ENCODE measurements at places on chromosomes 6 and 20. TPM values are rescaled to one million over a fixed set of nuclear protein-coding genes. Genes with fewer than 3 reads are reported as not detected.

DNA sequence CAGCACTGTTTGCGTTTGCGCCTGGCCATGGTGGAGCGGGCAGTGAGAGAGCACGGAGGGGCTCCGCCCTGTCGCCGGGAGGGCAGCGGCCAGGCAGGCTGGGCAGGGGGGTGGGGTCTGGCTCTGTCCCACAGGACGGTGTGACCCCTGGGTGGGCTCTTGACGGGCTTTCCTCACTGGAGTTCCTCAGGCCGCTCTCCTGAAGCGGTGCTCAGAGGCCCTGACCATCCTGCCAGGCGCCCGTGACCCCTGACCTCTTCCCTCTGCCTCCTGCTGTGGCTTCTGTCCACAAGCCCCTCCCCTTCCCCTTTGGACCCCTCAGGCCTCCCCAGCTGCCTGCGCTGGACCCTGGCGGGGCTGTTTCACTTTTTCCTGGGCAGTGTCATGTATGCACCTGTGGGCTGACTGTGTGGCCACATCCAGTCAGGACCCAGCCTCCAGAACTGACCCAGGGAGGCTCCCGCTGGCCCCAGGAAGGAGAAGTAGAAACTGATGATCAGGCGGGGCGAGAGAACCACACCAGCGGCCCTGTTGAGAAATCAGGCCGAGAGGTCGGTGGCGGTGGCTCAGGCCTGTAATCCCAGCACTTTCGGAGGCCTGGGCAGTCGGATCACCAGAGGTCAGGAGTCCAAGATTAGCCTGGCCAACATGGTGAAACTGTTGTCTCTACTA is 1.2 kb downstream of the OGFR start:
- DNase-seq = peak; percentile 50
- H3K27ac ChIP-seq = peak overlapping the region; percentile 84
- peaks cover 47% of the 10 kb centered on the region for H3K36me3 ChIP-seq
- H3K4me3 ChIP-seq = peak overlapping the region; percentile 93
- peaks cover 11% of the 10 kb centered on the region for H3K4me1 ChIP-seq
- H3K27me3 ChIP-seq = no peaks in the 10 kb centered on the region

DNA sequence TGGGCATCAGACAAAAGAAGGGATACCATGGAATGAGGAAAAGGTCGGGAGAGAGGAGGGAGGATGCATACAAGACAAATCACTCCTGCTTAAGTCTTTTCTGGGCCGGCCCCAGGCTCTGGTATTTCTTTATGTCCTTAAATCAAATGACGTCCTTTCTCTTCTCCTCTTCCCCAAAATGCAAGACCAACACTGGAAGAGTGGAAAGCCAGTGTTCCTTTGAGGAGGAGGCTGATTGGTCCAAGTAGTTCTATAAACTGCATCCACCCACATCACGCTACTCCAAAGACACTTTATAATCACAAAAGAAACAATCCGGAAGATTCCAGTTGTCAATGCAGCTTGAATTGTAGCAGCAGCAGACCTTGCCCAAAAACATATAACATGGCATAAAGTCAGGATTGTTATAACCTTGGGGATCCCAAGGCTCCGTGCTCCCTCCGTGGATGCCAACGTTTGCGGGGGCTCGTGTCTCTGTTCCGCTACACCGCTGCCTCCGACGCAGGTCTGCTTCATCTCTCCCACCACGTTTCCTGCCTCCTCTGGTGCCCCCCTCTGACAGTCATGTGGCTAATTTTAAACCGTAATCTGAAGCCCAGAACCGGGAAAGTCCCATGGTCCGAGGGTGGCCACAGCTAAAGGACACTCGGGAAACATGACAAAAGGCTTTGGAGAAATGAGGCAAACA is 47.1 kb downstream of the MCUR1 start:
- H3K36me3 ChIP-seq = no peaks in the 10 kb centered on the region
- H3K4me1 ChIP-seq = peaks cover 9% of the 10 kb centered on the region
- no peak overlapping the region for H3K27ac ChIP-seq
- no peak for DNase-seq
- no peak overlapping the region for H3K4me3 ChIP-seq
- no peaks in the 10 kb centered on the region for H3K27me3 ChIP-seq

DNA sequence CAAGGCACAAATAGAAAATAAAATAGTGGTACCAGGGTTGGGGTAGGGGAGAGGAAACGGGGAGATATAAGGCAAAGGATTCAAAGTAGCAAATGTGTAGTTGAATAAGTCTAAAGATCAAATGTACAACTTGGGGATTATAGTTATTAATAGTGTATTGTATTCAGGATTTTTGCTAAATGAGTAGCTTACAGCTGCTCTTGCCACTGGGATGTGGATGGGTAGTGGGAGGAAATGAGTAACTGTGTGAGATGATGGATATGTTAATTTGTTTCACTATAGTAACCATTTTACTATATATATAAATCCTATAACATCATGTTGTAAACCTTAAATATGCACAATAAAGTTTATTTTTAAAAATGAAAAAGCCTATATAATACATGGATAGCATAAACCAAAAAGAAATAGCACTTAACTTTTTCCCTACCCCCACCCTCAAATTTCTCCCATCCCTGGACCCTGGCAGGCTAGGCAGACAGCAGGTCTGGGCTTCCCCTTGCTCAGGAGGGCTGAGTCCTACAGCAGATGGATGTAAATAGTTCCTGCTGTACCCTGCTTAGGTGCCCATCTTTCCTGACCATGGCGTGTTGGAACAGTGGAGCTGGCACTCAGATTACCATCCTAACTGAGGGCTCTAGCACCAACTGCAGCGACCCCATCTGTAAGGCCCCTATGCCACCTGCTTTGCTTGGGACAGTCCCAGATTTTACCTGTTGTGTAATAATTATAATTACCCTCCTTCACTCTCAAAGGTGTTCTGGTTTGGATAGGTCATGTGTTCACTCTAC is 28.6 kb upstream of the PBOV1 start:
- no peak overlapping the region for H3K27ac ChIP-seq
- H3K4me1 ChIP-seq = no peaks in the 10 kb centered on the region
- H3K4me3 ChIP-seq = no peak overlapping the region
- H3K36me3 ChIP-seq = no peaks in the 10 kb centered on the region
- no peak for DNase-seq

- peaks cover 33% of the 10 kb centered on the region for H3K36me3 ChIP-seq
- peak overlapping the region; percentile 64 for H3K4me3 ChIP-seq
- H3K27ac ChIP-seq = peak overlapping the region; percentile 62
Observed at GRCh38 chr6:33455051-33455450, 675 bp downstream of the ZBTB9 start.

DNA sequence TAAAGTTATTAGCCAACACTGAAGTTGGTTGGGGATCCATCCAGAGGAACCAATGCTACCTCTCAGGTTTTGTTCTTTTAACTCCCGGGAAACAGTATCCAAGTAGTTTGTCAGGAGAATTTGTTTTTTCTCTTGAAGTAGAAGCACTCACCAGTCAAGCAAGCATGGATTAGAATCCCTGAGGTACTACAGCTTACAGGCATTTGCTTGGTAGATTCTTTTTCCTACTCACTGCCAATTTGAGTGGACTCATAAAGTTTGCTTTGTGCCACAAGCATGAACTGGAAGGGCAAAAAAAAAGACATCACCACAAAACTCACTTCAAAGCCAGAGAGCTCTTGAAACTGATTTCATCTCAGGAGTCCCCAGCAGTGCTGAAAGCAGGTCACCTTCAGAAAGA is 167.4 kb downstream of the MBOAT1 start:
- H3K4me3 ChIP-seq = no peak overlapping the region
- H3K27ac ChIP-seq = no peak overlapping the region
- peaks cover 14% of the 10 kb centered on the region for H3K27me3 ChIP-seq
- DNase-seq = no peak
- H3K36me3 ChIP-seq = no peaks in the 10 kb centered on the region

- no peaks in the 10 kb centered on the region for H3K27me3 ChIP-seq
- H3K4me3 ChIP-seq = no peak overlapping the region
- no peaks in the 10 kb centered on the region for H3K36me3 ChIP-seq
- DNase-seq = no peak
Observed at GRCh38 chr6:144439016-144439415, 153.9 kb downstream of the UTRN start.

GRCh38 chr6:124482071-124482491 is 480.2 kb upstream of the RNF217 start:
- DNase-seq = no peak
- H3K36me3 ChIP-seq = no peaks in the 10 kb centered on the region
- no peak overlapping the region for H3K27ac ChIP-seq
- no peaks in the 10 kb centered on the region for H3K4me1 ChIP-seq
- no peaks in the 10 kb centered on the region for H3K27me3 ChIP-seq
- H3K4me3 ChIP-seq = no peak overlapping the region

GRCh38 chr6:139647016-139647415 is 272.6 kb upstream of the CITED2 start:
- H3K4me1 ChIP-seq = peaks cover 60% of the 10 kb centered on the region
- H3K27me3 ChIP-seq = no peaks in the 10 kb centered on the region
- H3K27ac ChIP-seq = no peak overlapping the region
- no peaks in the 10 kb centered on the region for H3K36me3 ChIP-seq

GRCh38 chr6:15077006-15077405 is 168.9 kb upstream of the JARID2 start:
- H3K4me1 ChIP-seq = peaks cover 42% of the 10 kb centered on the region
- no peak overlapping the region for H3K4me3 ChIP-seq
- H3K36me3 ChIP-seq = peaks cover 27% of the 10 kb centered on the region
- DNase-seq = no peak
- no peak overlapping the region for H3K27ac ChIP-seq
- H3K27me3 ChIP-seq = no peaks in the 10 kb centered on the region

DNA sequence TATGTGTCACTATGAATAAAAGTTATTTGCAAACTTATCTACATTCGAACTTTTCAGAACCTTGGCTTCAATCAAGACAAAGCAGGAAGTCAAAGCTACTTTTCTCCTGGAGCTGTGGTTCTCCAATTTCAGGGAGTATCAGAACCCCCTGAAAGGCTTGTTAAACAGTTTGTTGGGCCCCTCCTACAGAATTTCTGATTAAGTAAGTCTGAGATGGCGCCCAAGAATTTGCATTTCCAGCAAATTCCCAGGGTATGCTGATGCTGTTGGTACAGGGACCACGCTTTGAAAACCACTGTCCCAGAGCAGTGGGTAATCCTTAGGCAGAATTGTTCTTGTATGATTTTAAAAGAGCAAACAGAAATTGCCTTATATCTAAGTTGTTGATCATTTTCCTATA is 189.9 kb upstream of the KCNG1 start:
- H3K4me1 ChIP-seq = no peaks in the 10 kb centered on the region
- no peak overlapping the region for H3K4me3 ChIP-seq
- peaks cover 3% of the 10 kb centered on the region for H3K27me3 ChIP-seq
- DNase-seq = no peak
- H3K36me3 ChIP-seq = no peaks in the 10 kb centered on the region

- DNase-seq = peak; percentile 79
- peaks cover 17% of the 10 kb centered on the region for H3K4me1 ChIP-seq
- H3K27me3 ChIP-seq = no peaks in the 10 kb centered on the region
- H3K27ac ChIP-seq = no peak overlapping the region
- H3K4me3 ChIP-seq = no peak overlapping the region
Observed at GRCh38 chr20:43691928-43692524, 25.1 kb downstream of the MYBL2 start.

- no peak for DNase-seq
- no peaks in the 10 kb centered on the region for H3K36me3 ChIP-seq
- peaks cover 9% of the 10 kb centered on the region for H3K4me1 ChIP-seq
- H3K4me3 ChIP-seq = no peak overlapping the region
- H3K27me3 ChIP-seq = no peaks in the 10 kb centered on the region
Observed at GRCh38 chr20:2299301-2299700, 3.5 kb downstream of the TGM3 start.

DNA sequence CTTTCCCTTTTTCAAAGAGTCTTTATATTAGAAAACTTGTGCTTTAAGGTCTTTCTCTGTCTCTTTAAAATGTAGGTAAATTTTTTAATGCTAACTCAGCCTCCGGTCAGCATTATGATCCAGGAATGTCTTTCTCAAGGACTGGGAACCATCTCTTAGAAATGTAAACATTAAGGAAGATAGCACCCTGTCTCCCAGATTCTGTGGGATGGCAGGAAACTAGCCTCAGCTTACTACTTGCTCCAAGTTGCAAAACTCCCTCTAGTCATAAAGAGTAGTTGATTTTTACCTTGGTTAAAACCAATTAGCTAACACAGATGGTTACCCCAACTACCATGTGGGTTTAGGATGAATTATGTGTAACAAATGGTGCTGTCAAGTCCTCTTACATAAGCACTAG is 4.7 kb upstream of the TAAR1 start:
- H3K27me3 ChIP-seq = peaks cover 5% of the 10 kb centered on the region
- no peak overlapping the region for H3K27ac ChIP-seq
- no peak for DNase-seq
- no peak overlapping the region for H3K4me3 ChIP-seq
- H3K36me3 ChIP-seq = no peaks in the 10 kb centered on the region

GRCh38 chr20:44785768-44786167 is 24.6 kb downstream of the RIMS4 start:
- no peaks in the 10 kb centered on the region for H3K36me3 ChIP-seq
- no peak overlapping the region for H3K27ac ChIP-seq
- H3K4me3 ChIP-seq = no peak overlapping the region
- DNase-seq = no peak
- no peaks in the 10 kb centered on the region for H3K4me1 ChIP-seq

GRCh38 chr6:5115168-5115567 is 30.0 kb downstream of the PPP1R3G start:
- peaks cover 4% of the 10 kb centered on the region for H3K36me3 ChIP-seq
- H3K27me3 ChIP-seq = no peaks in the 10 kb centered on the region
- H3K4me3 ChIP-seq = no peak overlapping the region
- no peak for DNase-seq

DNA sequence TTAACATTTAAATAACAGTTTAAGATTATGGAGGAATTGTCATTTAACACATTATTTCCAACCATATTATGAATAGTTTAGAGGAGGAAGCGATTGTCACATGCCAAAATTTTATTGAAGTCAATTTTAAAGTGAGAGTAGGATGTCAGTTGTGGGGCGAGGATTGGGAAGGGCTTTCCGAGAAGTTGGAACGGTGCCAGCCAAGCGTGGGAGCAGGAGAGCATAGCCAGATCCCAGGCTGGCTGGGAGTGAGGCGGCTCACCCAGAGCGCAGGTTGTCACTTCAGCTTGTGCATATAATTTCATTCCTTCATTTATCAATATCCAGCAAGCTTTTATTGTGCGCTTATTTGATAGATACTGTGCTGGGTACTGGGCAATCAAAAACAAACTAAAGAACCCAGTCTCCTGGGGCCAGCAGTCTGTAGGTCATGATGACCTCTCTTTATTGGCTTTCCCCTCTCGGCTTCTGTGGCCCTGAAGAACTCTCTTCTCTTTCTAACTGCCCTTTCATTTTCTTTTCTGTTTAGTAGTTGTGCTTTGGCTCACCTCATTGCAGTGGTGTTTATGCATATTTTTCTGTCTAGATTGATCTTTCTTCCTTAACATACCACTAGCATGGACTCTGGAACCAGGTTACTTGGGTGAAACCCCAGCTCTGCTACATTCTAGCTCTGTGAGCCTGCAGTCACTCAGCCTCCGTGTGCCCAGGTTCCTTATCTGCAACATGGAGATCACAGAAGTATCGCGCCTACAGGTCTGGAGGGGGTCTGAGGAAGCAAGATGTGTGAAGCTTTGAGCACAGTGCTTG is 6.4 kb downstream of the CEP43 start:
- H3K27ac ChIP-seq = no peak overlapping the region
- H3K4me3 ChIP-seq = no peak overlapping the region
- peak; percentile 37 for DNase-seq
- H3K4me1 ChIP-seq = peaks cover 20% of the 10 kb centered on the region
- peaks cover 87% of the 10 kb centered on the region for H3K36me3 ChIP-seq
- no peaks in the 10 kb centered on the region for H3K27me3 ChIP-seq

The SERPINB1 gene
- 46.5 TPM for total RNA-seq

The PBOV1 gene
- total RNA-seq = not detected

The CLDN20 gene
- not detected for total RNA-seq

The CTCFL gene
- 122 TPM for total RNA-seq

The PAX1 gene
- not detected for total RNA-seq

The KCNK16 gene
- total RNA-seq = not detected

The SIGLEC1 gene
- total RNA-seq = 0.07 TPM

The SLC16A10 gene
- total RNA-seq = 0.02 TPM

Measured in K562 (cell line).